Psoas muscle (tissue), 8 donors: ENCODE measurements at places on chromosomes 2 and 18. TPM values are rescaled to one million over a fixed set of nuclear protein-coding genes. Genes with fewer than 3 reads are reported as not detected.

- no peak for DNase-seq
Measured at GRCh38 chr2:157439824-157440186, 4.1 kb downstream of the CYTIP start.

DNA sequence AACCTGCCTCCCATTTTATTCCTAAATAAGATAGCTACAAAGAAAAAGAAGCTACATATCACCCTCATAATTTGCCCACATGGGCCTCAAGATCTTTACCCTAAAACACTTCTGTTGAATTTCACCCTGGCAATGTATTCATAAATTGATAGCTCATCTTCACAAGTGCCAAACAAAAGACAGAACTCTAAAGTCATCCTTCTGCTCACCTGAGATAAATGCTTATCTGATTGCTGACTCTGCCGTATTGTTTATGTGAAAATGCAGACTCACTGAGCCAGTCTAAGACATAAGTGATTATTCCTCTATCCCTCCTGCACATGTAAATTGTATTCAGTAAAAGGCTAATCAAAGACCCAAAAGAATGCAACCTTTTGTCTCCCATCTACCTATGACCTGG lies 2.0 kb downstream of the RDH14 start:
- DNase-seq = no peak

Gene MAP3K20
- 443 TPM for total RNA-seq

- no peak for DNase-seq
Measured at GRCh38 chr18:45976974-45977373, 9.8 kb upstream of the EPG5 start.

DNA sequence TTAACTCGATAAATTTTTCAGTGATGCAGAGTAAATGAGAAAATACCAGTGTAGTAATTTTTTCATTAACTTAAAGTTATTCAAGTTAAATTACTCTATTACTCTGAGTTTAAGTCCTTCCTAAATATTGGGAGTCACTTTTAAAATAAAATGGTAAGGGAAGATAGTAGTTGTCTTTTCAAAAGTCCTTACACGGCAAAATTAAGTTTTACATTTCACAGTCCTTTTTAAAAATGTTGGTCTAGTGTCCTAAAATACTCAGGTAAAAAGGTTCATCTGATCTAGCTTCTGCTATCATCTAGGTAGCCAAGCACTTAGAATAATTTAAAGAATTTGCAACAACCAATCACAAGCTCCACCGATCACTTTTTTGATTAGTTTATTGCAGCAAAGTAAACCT lies 146.9 kb downstream of the MEMO1 start:
- DNase-seq = no peak

Gene CCL20
- total RNA-seq = not detected

- no peak for DNase-seq
Measured at GRCh38 chr2:212124598-212124997, 414.0 kb downstream of the ERBB4 start.

GRCh38 chr18:46297124-46297523 lies 192.9 kb downstream of the HAUS1 start:
- no peak for DNase-seq

Gene AQP12A
- not detected for total RNA-seq

- DNase-seq = no peak
Measured at GRCh38 chr2:217976301-217976700, 26.5 kb downstream of the TNS1 start.

Gene ABCG8
- not detected for total RNA-seq
